Natural killer cell (primary cell): ENCODE measurements at places on chromosomes 4 and X. TPM values are rescaled to one million over a fixed set of nuclear protein-coding genes. Genes with fewer than 3 reads are reported as not detected.

- no peaks in the 10 kb centered on the region for H3K27me3 ChIP-seq
- H3K27ac ChIP-seq = no peak overlapping the region
- peaks cover 63% of the 10 kb centered on the region for H3K4me1 ChIP-seq
- DNase-seq = no peak
Observed at GRCh38 chr4:6182376-6183280, 17.7 kb downstream of the JAKMIP1 start.

DNA sequence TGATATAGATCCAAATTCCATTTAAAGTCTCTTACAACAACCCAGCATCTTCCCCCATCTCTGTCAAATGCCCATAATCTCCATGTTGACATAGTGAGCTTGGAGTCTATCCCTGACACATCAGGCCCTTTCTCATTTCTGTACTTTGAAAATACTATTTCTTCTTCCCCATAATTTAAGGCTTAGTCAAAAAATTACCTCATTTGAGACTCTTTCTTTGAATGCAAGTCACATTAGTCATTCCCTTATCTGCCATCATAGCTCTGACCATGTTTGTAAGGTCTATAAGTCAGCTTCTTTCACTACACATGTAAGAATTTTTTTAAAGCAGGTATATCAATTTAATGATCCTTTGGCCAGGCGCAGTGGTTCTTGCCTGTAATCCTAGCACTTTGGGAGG, 99.9 kb downstream of the DDX60 start:
- DNase-seq = no peak
- no peak overlapping the region for H3K4me3 ChIP-seq
- no peak overlapping the region for H3K27ac ChIP-seq
- H3K4me1 ChIP-seq = no peaks in the 10 kb centered on the region

DNA sequence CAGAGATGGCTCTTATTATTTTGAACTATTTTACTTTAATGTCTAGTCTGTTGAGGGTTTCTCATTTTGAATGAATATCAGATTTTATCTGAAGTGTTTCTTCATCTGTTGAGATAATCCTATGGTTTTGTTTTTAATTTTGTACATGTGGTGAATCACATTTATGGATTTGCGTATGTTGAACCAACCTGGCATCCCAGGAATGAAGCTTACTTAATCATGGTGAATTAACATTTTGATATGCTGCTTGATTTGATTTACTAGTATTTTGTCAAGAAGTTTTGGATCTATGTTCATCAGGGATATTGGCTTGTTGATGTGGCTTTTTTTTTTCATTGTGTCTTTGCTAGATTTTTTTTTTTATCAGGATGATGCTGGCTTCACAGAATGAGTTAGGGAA, 2390.9 kb downstream of the PCDH7 start:
- no peaks in the 10 kb centered on the region for H3K27me3 ChIP-seq
- no peaks in the 10 kb centered on the region for H3K4me1 ChIP-seq
- H3K27ac ChIP-seq = no peak overlapping the region
- no peak overlapping the region for H3K4me3 ChIP-seq

DNA sequence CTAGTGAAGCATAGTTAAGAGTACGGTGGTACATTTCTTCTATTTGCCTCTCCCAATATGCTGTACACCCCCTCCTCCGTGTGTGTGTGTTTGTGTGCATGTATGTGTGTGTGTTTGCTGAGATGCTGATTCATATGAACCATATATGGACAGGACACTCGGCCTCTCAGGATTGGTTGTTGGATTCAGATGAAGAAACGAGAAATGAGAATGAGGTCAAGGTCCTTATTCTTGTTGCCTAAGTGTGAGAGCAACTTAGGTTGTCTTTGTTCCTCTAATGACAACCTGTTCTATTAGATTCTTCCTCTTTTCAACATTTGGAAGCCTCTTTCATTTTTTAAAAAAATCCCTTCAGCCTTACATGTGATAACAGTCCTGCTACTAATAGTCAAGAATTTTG, 1387.6 kb downstream of the STIM2 start:
- no peak for DNase-seq
- no peaks in the 10 kb centered on the region for H3K36me3 ChIP-seq
- no peaks in the 10 kb centered on the region for H3K4me1 ChIP-seq
- no peaks in the 10 kb centered on the region for H3K27me3 ChIP-seq

GRCh38 chr4:168560184-168561180, 63.6 kb downstream of the PALLD start:
- no peaks in the 10 kb centered on the region for H3K4me1 ChIP-seq
- DNase-seq = no peak
- H3K36me3 ChIP-seq = no peaks in the 10 kb centered on the region
- H3K4me3 ChIP-seq = no peak overlapping the region
- no peak overlapping the region for H3K27ac ChIP-seq
- no peaks in the 10 kb centered on the region for H3K27me3 ChIP-seq

GRCh38 chr4:125091-125771, 930 bp downstream of the ZNF718 start:
- H3K27ac ChIP-seq = peak overlapping the region; percentile 78
- H3K27me3 ChIP-seq = no peaks in the 10 kb centered on the region
- no peak for DNase-seq
- H3K4me3 ChIP-seq = peak overlapping the region; percentile 74

- H3K4me1 ChIP-seq = no peaks in the 10 kb centered on the region
- no peak overlapping the region for H3K27ac ChIP-seq
- no peak overlapping the region for H3K4me3 ChIP-seq
- peak; percentile 72 for DNase-seq
- no peaks in the 10 kb centered on the region for H3K27me3 ChIP-seq
Observed at GRCh38 chr4:89434364-89434988, 126.9 kb upstream of the GPRIN3 start.

GRCh38 chr4:15130441-15130840, 128.2 kb downstream of the CPEB2 start:
- no peaks in the 10 kb centered on the region for H3K4me1 ChIP-seq
- H3K36me3 ChIP-seq = no peaks in the 10 kb centered on the region
- no peak for DNase-seq
- no peak overlapping the region for H3K4me3 ChIP-seq

DNA sequence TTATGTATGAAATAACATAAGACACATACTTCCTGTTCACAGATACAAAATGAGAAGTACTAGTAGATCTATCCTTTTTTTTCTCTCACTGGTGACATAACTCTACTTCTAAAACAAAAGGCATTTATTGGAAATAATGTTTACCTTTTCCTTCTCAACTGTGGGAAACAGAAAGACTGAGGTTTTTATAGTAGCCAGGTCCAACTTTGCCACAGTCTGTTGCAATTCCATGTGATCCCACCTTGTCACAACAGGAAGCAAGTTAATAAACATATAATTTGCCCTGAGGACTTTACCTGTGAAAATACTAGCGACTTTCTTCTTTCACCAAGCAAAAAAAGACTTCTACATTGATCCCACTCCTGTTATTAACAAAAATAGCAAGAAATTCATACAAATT, 475.8 kb downstream of the PDGFC start:
- no peaks in the 10 kb centered on the region for H3K36me3 ChIP-seq
- no peak overlapping the region for H3K27ac ChIP-seq
- DNase-seq = no peak
- H3K4me3 ChIP-seq = no peak overlapping the region
- no peaks in the 10 kb centered on the region for H3K27me3 ChIP-seq

GRCh38 chrX:13334491-13334890, 14.6 kb upstream of the ATXN3L start:
- DNase-seq = no peak
- H3K27ac ChIP-seq = no peak overlapping the region
- H3K36me3 ChIP-seq = no peaks in the 10 kb centered on the region
- no peaks in the 10 kb centered on the region for H3K27me3 ChIP-seq

The MAP9 gene
- 10.6 TPM for total RNA-seq

The TAF7L gene
- total RNA-seq = not detected

The ADH1B gene
- not detected for total RNA-seq

The GASK1B gene
- 2.0 TPM for total RNA-seq

The STBD1 gene
- total RNA-seq = 1.3 TPM

The ERCC6L gene
- total RNA-seq = 0.13 TPM

The FRAS1 gene
- total RNA-seq = 0.31 TPM

The PAGE2 gene
- not detected for total RNA-seq

The MAGEA4 gene
- not detected for total RNA-seq

The HELT gene
- total RNA-seq = not detected

The CT45A10 gene
- total RNA-seq = not detected
